NCI-H2171 treated with DMSO at 0.1 percent for 48 hours (cell line): ENCODE measurements at places on chromosomes 6 and 20.

- DNase-seq, result no peak
These were observed 66.7 kb upstream of the BMP2 start for GRCh38 chr20:6700563-6701329.

DNA sequence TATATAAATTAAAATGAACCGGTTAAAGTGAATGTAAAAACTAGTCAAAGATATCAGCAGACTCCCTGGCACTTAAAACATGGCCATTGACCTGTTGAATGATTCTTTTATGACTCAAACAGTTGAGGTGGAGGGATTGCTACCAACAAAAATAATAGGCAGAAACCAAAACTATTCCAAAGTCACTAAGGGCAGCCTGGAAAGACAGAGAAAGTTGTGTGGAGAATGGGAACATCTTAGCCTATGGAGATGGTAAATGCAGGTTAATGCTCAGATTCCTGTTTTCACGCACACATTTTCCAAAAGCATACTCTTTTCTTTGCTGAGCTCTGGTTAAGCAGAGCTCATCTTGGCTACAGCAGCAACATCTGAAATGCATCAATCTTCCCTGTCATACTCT lies 553.5 kb downstream of the HACE1 start:
- DNase-seq, result no peak

- no peak for DNase-seq
These were observed 880 bp upstream of the CPXM1 start for GRCh38 chr20:2801286-2801728.

GRCh38 chr6:152087096-152087495 lies 279.6 kb downstream of the ESR1 start:
- DNase-seq, result no peak

GRCh38 chr6:89433252-89434149 lies 549 bp downstream of the ANKRD6 start:
- no peak for DNase-seq

DNA sequence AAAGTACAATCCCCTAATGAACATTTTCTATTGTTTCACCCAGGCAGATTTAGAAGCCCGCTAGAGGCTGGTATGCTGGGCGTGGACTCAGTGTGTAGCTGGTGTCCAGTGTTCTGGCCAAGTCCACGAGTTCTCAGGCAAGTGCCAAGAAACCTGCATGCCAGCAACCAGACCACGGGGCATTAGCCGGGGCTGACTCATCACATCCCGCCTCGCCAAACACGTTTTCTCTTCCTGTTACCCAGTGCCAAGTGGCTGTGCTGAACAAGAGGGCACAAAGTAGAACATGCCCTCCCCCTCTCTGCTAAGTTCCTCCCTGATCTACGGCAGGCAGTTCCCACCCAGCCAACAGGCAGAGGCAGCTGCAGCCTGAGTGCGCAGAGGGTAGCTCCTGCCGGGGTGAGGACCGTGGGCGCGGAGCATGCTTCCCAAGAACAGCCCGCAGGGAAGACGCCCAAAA lies 29.6 kb downstream of the RAMACL start:
- DNase-seq, result no peak

DNA sequence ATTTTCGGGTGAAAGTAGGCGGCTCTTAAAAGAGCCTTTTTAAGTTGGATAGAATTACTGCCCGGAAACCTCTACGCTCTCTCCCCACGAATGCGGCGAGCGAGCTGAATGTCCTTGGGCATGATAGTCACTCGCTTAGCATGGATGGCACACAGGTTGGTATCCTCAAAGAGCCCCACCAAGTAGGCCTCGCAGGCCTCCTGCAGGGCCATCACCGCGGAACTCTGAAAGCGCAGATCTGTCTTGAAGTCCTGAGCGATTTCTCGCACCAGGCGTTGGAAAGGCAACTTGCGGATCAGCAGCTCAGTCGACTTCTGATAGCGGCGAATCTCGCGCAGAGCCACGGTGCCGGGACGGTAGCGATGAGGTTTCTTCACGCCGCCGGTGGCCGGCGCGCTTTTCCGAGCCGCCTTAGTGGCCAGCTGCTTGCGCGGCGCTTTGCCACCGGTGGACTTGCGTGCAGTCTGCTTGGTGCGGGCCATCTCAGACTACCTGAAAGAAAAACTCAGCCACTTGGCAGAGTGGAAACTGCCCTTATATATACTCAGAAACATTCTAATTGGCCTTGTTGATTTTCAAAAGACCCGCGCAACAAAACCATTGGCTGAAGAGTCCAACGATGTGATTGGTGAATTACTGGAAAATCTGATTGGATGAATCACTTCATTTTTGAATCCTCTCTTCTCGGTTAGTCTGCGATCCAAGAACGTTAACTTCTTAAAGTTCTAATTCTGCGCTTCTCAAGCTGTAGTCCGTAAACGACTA lies 93.9 kb upstream of the BTN3A2 start:
- peak; percentile 95 for DNase-seq

GRCh38 chr20:37396416-37397075 lies 50.6 kb downstream of the SRC start:
- DNase-seq, result peak; percentile 91

DNA sequence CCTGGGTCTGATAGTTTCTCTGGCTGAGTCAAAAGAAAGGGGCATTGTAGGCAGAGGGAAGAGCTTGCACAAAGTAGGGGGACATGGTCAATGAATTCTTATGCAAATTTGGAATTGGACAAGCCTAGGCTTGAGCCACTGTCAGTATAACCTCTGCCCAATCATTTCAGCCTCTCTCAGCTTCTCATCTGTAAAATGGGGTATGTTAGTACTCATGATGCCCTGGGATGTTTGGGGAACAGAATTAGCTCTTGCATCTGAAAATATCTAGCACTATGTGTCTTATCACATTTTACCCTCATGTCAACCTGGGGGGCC lies 148.6 kb downstream of the DHX35 start:
- DNase-seq, result no peak

DNA sequence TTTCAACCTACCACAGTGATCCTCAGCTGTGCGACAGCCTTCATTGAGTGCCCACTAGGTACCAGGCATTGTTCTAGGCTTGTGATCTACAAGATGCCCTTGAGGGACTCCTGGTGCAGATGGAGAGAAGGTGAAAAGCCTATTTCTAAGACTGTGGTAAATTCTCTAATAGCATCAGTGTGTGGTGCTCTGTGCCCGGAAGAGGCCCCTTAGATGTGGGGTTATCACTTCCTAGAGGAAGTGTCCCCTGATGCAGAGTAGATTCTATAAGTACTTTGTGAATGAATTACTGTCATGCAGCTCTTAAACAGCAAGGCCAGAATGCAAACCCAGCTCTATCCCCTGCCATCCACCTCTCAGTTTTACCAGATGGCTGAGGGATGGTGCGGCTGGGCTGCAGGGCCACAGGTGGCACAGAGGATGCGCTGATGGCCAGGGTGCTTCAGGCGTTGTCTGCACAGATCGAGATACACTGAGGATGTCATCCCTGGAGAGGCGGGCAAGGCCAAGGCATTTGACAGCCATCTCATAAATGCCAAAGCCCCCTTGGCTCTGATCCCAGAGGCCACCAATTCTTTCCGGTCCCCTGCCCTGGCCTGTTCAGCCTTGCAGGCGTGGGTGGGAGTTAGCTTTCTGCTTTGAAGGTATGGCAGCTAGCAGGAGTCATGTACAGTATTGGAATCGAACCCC lies 96.7 kb downstream of the TOX2 start:
- DNase-seq, result peak; percentile 18

DNA sequence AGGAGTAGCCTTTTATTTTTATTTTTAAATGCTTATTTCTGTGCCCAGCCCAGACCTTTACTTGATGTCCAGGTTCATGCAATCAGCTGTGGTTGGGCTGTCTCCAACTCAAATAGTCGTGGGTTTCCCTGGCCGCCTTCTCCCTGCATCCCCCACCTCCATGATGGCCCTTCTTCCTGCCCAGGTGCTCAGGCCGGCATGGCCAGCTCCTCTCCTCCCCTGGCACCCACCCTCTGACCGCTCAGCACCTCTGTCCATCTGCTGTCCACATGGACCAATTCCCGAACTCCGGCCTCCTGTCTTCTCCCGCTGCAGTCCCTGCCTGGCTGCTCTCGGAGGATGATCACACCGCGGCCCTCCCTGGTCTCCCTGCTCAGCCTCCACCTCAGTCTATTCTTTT lies 81.2 kb upstream of the SULF2 start:
- DNase-seq, result no peak

DNA sequence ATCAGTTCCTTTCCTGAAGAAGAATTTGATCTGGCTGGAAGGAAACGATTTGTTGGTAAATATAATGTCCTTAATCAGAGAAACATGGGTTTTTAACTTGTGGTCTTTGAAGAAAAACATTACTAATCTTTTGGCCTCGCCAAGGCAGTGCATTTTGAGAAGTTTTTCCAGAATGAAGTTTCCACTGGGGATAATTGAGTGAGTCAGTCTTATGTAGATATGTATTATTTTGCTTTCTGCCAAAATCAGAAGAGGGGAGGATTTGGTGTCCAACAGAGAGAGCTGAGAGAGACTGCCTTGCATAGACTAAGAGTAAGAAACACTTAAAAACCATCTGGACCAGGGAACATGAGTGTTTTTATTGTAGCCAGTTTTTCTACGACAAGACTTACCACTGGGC lies 79.9 kb downstream of the FNDC1 start:
- DNase-seq, result no peak

DNA sequence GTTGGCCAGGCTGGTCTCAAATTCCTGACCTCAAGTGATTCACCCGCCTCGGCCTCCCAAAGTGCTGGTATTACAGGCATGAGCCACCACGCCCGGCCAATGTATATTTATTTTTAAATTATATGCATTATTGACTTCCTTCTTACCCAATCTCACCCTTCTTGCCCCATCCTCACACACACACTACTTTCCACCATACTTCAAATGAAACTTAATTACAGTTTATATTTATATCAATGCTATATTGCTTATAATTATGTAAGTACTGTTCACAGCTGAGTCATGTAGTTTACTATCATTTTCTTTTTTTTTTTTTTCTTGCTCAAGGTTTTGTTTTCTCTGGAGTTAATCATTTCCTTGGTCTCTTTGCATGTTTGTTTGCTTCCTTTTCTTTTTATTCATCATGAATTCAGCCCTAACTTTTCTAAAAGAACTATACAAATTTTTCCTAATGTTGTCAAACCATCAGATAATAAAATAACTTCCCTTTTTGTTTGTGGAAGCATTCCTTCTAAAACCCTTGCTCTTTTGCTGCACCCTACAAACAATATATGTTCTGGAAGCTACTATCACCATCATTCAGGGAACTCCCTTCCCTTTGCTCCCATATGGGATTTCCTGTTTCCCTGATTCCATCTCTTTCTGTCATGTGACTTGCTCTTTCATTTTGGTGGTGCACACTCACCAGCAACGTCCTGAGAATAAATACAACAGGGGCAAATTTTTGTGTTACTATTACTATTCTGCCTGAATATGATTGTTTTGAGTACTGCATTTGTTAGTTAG lies 201.7 kb upstream of the SASH1 start:
- DNase-seq, result no peak

GRCh38 chr6:106637717-106638341 lies 8.5 kb downstream of the QRSL1 start:
- no peak for DNase-seq

GRCh38 chr20:19137641-19138040 lies 74.8 kb upstream of the SLC24A3 start:
- DNase-seq, result no peak

DNA sequence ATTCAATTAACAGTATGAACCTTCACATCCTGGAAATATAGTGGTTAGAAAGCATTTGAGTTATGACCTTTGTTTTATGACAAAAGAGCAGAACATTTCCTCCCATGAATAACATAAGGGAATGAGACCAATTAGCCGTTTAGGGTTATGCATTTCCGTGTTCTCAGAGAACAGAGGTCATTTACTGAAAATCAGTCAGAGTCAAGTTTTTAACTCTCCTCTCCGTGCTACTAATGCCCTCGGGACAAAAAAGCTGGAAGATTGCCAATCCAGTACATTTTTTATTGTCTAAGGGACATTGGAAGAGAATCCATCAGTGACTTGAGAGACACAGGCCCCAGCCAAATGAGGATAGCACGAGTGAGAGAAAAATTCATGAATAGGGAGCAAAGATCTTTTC lies 632.7 kb downstream of the RFPL4B start:
- DNase-seq, result no peak

DNA sequence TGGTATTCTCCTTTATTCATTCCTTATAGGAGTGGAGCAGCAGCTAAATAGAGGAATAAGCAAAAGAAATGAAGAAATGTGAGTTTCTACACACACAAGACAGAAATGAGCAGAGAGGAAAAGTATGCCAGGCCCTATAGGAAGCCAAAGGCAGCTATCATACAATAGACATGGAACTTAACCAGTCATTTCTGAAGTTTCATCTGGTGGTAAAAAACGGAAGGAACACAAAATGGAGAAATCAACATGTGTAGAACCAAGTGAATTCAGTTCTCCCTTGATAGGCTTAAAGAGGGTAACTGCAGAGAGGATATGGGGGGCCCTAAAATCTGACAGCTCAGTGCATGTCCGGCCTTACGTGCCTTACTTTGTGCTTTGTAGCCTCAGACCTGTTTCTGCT lies 44.6 kb downstream of the TSBP1 start:
- DNase-seq, result no peak

DNA sequence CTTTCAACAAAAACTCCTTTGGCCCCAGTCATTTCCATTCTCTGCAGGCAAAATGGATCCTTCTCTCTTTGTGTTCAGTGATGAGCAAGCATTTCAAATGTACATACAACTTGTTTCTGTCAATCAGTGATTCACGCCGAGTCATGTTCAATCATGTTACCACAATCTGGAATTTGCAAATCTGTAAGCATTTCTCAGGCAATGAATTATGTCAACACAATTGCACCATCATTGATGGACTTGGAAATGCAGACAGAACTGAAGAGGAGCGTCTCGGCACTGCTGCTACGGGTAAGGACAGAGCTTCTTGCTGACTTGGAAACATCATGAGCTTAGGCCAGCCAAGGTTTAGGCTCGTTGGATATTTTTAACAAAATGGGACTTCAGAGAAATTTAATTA lies 132.8 kb upstream of the AGPAT4 start:
- DNase-seq, result peak; percentile 3

DNA sequence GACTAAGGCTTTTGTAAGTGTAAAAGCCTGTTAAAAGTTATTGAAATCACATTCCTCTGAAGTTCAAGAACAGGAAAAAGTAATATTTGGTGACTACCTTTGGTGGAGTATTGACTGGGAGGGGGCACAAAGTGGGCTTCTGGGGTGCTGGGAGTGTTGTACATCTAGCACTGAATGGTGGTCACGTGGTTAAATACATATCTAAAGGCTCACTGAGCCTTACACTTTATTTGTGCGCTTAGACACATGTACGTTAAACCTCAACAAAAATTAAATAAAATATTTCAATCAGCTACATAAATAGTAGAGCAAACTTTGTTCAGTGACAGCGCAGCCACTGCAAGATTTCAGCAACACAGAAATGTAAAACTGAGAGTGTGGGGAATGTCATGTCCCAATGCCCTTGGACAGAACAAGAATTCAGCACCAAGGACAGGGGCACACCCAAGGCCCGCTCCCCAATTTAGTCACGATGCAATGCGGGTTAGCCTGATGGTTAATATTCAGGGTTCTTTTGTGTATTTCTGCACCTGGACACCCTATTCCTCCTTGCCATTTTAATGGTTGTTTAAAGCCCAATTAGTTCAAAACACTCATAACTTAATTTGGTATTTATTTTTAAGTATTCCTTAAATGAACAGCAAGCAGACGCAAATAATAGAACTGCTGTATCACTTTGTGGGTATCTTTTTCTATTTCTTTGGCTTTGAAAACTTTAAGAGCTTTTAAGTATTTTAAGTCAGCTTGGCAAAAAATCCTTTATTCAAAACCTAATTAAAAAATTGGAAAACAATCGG lies 37.4 kb downstream of the ANGPT4 start:
- DNase-seq, result no peak
